Stimulated activated CD4-positive, alpha-beta T cell treated with anti-CD3 and anti-CD28 coated beads, Interleukin-1b, Interleukin-23, amount 100 ng/mL, for 1 hour (primary cell): ENCODE measurements at places on chromosomes 5 and 9.

DNA sequence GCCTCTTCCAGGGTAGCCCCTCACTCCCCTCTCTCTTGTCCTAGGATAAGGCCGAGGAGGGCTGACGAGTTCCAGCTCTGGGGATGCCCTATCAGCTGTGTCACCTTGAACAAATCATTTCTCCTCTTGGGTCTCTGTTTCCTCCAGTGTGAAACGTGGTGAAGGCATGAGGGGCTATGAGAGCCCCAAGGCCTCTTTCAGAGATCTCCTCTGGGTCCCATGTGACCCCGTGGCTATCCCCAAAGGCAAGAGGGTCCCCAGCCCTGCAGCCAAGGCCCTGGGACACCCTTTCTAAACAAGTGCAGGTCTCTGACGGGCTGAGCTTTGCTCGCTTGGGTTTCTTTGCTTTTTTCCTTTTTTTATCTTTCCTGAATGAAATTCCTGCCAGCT is 25.5 kb upstream of the SPTLC1 start:
- no peak for DNase-seq

DNA sequence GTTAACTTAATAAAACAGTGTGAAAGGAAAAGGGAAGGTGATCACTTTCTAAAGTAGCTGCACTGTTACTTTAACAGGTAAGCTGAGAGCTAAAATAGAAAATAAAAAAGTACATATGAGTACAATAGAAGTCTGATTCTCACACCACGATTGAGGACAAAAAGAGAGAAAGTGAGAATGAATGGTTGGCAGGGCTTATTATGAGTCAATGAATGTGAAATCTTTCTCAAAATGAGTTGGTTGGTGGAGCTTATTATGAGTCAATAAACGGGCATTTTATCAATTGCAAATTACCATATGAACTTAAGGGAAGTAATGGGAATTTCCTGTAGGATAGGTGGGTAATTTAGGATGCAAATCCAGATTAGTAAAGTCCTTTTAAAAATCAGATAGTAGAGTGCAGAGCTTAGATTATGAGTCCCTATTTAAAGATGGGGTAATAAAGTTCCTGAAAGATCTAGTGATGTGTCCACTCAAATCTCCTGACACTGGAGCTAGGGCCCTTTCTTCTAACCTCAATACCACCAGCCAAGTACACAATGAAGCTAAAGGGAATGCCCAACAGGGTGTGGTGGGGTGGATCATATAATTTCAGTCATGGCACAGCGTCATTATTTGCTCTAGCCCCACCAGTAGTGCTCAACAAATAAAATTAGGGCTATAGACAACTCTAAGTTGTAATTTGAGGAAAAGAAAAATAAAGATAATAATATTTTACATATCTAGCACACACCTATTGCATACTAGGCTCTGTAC is 21.1 kb upstream of the TLR4 start:
- no peak for DNase-seq

DNA sequence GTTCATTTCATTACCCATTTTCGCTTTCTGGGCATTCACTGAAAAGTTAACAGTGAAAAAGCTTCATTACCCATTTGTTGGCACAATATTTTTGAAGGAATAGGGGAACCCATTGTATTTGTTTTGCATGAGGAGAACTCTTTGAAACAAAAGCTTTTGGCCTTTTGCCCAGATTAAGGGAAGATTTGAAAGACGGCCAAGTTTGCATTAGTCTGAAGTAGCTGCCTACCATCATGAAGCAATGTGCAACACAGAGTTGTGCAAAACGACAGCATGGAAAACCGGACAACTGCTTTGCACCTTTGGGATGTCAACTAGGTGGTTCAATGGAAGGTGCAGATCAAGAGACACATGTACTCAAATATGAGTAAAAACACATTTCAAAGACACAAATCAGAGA is 84.9 kb downstream of the TRPM3 start:
- no peak for DNase-seq

- no peak for DNase-seq
Observed at GRCh38 chr5:150401076-150401375, 11.7 kb downstream of the CD74 start.

GRCh38 chr9:22005021-22005701 is 3.9 kb downstream of the CDKN2B start:
- DNase-seq: no peak

GRCh38 chr5:38809388-38810359 is 36.1 kb upstream of the OSMR start:
- DNase-seq: no peak

DNA sequence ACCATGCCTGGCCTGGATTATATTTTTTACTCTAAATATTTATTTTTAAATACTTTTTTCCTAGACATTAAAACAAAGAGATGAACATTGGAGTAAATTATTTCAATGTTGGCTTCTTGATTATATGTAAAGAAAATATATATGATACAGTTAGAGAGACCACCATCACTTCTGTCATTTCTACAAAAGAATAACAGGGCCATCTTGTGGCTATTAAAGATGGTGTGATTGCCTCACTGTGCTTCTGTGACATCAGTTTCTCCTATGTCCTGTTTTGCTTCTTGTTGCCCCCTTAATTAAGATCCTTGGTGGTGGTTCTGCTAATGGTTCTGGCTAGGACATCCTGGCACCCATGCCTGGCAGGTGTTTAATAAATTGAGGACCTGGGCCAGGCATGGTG is 32.9 kb downstream of the NDFIP1 start:
- DNase-seq: no peak

GRCh38 chr5:124872086-124872485 is 125.6 kb upstream of the ZNF608 start:
- no peak for DNase-seq

DNA sequence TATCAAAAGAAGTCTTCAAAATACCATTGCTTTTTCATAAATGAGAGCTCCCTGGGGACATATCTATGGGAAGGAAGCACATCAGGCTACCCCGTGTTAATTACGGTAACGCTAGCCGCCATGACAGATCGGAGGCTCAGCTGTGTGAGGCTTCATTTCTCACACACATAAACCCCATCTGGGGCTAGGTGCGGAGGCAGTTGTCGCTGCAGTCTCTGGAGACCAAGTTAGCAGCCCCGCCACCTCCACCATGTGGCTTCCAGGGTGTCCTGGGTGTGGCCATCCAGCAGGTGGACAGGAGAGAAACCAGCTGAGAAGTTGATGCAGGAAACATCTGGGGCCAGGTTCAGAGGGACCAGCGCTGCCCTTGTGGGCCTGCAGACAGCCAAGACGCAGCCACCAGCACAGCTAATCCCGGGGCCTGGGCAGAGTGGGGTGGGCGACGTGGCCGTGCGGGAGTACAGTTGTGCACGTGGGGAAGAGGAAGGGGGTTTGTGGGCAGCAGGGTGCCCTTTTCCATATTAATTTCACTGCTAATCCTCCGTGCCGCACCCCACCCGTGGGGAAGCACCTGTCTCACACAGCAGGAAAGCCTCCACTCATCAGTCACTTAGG is 426.5 kb downstream of the IRX1 start:
- no peak for DNase-seq

DNA sequence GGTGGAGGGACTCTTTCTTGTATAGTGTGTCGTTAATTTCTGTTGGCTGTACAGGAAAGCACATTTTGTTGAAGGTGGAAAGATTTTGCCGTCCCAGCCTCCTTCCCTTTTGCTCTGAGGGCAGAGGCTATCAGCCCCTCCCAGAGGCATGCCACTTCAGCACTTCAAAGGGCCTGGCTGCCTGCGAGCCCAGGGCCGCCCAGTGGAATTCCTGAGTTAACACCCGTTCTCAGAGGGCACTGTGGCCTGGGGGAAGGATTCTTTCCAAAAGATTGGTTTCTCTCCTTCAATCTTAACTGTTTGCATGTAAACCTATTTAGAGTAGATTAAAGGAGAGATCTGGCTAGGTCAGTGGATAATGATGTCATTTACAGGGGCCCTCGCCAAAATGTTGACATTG is 238.6 kb downstream of the FANCC start:
- DNase-seq: no peak

- no peak for DNase-seq
Observed at GRCh38 chr9:92707530-92707929, 37.6 kb upstream of the IPPK start.

DNA sequence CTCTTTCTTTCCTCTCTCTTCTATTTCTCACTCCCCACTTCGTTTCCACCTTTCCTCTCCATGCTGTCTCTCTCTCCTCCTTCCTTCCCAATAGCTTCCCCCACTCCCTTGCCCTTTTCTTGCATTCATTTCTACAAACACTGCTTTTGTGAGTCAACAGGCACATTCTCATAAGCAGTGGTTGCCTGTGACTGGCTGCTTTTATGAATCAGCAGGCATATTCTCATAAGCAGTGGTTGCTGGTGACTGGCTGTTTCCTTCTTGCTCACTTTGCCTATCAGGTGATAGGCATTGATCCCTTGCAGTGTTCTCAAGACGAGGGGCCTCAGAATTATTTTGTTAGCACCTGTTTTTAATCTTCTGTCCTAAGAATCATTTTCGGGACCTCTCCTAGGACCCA is 116.1 kb upstream of the ACTBL2 start:
- DNase-seq: no peak

DNA sequence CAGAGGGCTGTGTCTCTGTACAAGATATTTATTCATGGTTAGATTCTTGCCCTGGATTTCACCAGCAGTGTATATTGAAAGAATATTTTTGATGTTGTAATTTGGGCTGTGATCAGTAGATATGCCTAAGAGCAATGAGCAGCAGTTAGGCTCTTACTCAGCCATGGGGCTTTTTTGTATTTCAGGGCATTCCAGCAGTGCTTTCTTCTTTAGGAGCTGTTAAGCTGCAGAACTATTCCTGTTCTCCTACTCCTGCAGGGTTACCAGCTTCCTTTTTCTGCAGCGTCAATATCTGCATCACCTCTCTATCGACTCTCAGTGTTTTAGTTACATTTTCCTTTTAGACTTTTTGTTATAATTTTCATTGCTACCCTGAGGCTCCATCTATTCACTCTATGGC is 206.2 kb downstream of the SLCO4C1 start:
- DNase-seq: no peak

- DNase-seq: no peak
Observed at GRCh38 chr5:164364237-164365208, 859.1 kb downstream of the MAT2B start.

- no peak for DNase-seq
Observed at GRCh38 chr9:136292591-136293448, 11.1 kb downstream of the CCDC187 start.

GRCh38 chr5:107104040-107104995 is 566.4 kb downstream of the EFNA5 start:
- DNase-seq: no peak

DNA sequence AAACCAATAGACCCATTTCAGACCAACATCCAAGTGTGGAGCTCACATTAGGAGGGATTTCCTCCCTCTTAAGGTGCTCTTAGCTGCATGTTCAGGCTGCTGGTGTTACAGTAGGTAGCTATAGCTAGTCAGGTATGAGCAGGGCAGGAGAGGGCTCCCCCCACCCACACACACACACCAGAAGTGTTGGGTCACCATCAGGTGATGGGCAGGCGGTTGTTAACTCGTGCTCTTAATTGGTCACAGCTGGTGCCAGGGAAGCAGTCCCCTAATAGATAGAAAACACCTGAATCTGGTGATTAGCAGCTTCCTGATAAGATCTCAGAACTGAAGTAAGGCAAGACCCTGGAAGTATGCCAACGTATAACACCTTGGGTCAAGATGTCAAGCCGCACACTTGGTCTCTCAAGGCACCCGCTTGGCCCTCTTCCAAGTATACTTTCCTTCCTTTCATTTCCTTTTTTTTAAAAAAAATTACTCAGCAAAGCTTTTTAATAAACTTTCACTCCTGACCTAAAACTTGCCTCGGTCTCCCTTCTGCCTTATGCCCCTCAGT is 532.4 kb downstream of the DNAH5 start:
- DNase-seq: no peak

GRCh38 chr5:131394128-131394527 is 130.3 kb downstream of the CDC42SE2 start:
- DNase-seq: no peak

- no peak for DNase-seq
Observed at GRCh38 chr5:170630711-170631141, 126.9 kb downstream of the KCNIP1 start.

DNA sequence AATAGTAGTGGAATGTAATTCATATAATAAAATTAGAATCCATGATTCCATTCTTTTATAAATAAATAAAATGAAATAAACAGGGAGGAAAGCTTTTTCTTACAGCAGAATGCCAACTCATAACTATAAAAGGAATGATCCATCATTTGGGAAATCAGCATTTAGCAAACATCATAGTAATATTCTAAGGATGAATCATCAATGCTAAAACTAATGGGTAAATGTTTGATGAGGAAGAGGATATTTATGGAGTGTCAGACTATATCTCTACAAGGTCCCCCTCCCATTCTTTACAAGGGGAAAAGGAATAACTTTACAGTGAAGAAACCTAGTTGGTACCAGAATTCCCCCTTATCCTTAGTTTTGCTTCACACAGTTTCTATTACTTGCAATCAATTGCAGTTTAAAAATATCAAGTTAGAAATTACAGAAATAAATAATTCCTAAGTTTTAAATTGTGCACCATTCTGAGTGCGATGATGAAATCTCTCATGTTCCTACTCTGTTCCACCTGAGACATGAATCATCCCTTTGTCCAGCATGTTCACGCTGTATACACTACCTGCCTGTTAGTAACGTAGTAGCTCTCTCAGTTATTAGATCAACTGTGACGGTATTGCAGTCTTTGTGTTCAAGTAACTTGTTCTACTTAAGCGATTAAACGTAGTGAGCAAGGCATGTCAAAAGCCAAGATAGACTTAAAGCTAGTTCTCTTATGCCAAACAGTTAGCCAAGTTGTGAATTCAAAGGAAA is 14.2 kb upstream of the JAKMIP2 start:
- DNase-seq: no peak

DNA sequence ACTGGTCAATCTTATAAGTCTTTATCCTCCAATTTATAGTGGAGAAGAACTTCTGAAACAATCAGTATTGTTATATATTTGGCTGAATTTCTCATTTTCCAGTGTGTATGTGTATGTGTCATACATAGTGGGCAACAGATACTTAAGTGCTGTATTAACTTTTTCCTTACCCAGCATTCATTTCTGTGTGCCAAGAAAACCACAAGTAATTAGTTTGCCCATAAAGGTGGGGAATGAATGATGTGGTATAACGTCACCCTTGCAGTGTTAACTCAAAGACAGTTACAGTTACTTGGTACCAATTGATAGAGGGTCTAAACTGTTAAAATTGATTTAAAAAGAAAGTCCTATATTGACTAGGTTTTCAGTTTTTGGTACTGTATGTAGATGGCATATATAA is 2.0 kb downstream of the OGN start:
- no peak for DNase-seq

DNA sequence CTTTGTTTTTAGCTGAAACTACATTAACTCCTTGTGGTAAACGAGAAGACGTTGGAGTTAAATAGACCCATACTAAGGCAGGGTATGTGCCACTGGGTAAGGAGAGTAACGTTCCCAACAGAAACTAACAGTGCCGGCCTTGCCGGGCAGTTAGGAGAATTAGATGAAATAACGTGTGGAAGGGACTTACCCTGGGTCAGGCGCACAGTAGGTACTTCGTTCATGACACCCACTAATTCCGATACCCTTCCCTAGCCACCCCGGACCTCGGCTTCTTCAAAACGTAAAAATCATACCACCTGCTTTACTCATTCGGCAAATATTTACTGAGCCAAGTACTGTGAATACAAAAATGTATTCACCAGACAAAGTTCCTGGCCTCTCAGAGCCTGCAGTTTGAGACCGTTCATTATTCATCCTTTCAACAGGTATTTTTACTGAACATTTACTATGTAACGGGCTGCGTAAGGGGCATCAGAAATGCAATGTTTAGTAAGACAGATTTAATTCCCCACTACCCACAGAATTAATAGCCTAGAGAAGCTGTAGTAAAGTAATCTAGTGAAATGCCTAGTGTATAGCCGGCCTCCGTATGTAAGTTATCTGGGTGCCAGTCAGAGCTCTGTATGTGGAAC is 3.2 kb upstream of the SMIM23 start:
- no peak for DNase-seq

GRCh38 chr5:97737608-97738007 is 554.6 kb upstream of the RIOK2 start:
- DNase-seq: no peak
